Activated T-helper 2 cell treated with anti-CD3 and anti-CD28 coated beads, Interferon-gamma antibody, Interleukin-2, Interleukin-4, amounts not matched to agents 10 μg/mL and 5 μg/mL and 100 μg/mL, durations not matched to agents 14 hours and 24 hours and 36 hours (primary cell): ENCODE measurements at places on chromosomes 13 and 19. TPM values are rescaled to one million over a fixed set of nuclear protein-coding genes. Genes with fewer than 3 reads are reported as not detected.

- DNase-seq, result no peak
Observed at GRCh38 chr13:24287748-24288287, 21.6 kb upstream of the C1QTNF9 start.

DNA sequence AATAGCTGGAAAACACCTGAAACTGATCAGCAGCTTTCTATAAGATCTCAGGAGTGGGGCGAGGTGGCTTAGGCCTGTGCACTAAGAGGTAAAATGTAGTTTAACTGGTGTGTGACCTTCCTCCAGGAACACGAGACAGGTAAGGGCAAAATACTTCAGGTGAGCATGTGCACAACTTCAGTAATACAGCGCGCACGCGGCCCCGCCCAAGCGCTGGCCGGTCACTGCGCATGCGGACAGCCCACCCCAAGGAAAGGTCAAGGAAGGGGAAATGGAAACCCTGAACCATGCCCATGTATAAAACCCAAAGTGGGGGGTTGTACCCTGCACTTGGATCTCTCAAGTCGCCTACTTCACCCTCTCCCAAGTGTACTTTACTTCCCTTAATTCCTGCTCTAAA lies 49.4 kb upstream of the ARHGEF7 start:
- DNase-seq, result no peak

The KLK6 gene
- not detected in 2 replicates for total RNA-seq

DNA sequence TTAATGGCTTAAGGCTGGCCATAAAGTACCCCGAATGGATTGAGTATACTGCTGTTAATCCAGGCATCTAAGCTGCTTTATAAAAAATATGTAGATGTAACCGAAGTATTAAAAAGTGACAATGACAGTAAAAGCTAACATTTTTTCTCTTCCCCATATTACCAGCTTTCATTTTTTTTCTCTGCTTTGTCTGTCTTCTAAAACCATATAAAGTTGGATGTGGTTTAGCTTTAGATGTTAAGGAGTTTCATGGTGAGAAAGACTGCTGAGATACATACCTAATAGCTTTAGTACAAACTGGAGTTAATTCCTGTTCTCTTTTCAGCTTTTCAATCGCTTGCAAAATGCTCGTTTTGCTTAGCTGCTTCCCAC lies 838 bp downstream of the AKAP11 start:
- DNase-seq, result no peak

DNA sequence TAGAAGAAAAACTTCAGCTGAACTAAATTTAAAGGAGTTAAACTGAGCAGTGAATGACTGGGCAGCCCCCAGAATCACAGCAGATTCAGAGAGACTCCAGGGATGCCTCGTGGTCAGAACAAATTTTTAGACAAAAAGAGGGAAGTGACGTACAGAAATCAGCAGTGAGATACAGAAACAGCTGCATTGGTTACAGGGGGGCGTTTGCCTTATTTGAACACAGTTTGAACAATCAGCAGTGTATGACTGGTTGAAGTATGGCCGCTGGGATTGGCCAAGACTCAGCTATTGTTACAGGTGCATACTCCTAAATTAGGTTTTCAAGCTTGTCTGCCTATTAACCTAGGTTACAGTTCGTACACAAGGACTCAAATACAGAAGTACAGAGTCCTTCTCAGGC lies 2.2 kb upstream of the SPRYD7 start:
- DNase-seq, result no peak

DNA sequence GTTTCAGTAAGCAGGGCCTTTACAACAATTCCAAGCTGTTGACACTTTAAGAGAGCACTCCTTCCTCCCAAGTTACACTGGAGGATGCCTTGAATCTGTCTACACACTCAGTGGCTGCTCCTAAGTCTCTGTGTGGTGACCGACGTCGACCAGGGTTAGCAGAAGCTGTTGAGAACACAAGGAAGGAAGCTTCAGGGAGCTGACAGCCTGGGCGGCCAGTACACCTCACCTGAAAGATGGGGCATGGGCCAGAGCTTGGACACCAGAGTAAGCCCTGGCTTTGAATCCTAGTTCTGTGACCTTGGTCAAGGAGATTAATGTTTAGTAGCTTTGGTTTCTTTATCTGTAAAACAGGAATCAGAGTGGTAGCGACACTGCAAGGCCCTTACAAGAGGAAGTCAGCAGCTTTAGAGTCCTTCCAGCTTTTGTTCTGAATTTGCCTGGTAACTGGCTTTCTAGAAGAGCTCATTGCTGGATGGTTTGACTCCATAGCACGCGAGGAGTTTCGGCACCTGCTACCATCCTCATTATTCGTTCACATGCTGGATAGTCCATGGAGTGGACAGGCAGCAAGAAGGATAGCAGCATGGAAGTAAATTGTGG lies 214.2 kb downstream of the FGF9 start:
- no peak for DNase-seq

DNA sequence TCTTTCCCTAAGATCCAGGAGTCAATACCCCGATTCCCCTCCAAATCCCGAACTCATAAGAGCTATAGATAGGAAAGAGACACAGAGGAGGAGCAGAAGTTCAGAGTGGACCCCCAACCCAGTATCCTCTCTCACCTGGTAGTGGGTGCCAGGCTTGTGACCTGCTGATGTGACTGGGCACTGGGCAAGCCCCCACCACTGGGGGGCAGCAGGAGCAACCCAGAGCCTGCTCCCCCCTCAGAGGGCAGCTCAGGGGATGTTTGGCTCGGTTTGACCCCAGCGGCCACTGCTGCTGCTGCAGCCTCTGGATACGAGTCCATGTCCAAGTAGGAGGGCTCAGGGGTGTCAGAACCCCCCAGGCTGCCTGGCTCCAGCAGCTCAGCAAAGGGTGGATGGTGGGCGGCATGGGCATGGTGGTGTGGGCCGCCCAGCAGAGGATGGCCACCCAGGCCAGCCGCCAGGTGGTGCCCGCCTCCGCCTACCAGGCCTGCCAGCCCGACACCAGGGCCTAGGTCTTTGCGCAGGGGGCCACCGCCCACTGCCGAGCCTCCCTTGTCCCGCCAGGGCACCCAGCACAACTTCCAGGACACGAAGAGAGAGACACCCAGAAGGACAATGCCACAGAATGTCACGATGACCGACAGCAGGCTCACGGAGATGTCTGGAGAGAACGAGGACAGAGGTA lies 7.4 kb downstream of the SYT3 start:
- DNase-seq, result no peak

DNA sequence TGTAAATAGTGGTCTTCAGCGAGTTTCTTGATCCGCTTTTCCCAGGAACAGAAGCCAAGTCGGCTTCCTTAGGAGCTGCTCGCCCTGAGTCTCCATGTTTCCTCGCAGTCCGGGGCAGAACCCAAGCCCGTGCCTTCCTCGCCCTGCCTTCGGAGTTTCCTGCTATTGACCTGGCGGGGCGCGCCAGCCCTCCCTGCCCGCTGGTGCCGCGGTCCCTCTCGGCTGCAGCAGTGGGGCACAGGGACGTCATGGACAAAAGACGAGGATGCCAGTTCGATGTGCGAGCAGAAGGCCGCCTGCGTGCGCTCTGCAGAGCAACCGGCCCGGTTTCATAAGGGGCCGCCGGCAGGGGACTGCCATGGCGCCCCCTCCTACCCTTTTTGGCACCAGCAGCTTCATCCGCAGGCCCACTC lies 156.6 kb downstream of the TM9SF2 start:
- DNase-seq, result no peak
